Smooth muscle cell of the coronary artery (primary cell): ENCODE measurements at places on chromosomes 7 and 10. TPM values are rescaled to one million over a fixed set of nuclear protein-coding genes. Genes with fewer than 3 reads are reported as not detected.

Gene ARHGAP22
- 28.0 and 63.6 TPM in 2 replicates for total RNA-seq

Gene FZD8
- total RNA-seq = 5.6 and 34.9 TPM in 2 replicates

Gene AKR1C4
- not detected in 2 replicates for total RNA-seq

Gene LAMB1
- 535 and 632 TPM in 2 replicates for total RNA-seq

Gene DCLRE1A
- total RNA-seq = 2.3 and 4.3 TPM in 2 replicates

Gene FAM25A
- not detected in 2 replicates for total RNA-seq

Gene EVX1
- not detected in 2 replicates for total RNA-seq

Gene TMEM26
- total RNA-seq = 0.35 and 0.60 TPM in 2 replicates

Gene PLOD3
- 58.6 and 97.9 TPM in 2 replicates for total RNA-seq

Gene NPSR1
- not detected in 2 replicates for total RNA-seq

Gene NEBL
- total RNA-seq = 0.12 and 0.90 TPM in 2 replicates

Gene HTRA1
- 98.8 and 348 TPM in 2 replicates for total RNA-seq

Gene HECTD2
- 1.6 and 6.2 TPM in 2 replicates for total RNA-seq

Gene FGL2
- 2.6 and 9.8 TPM in 2 replicates for total RNA-seq

Gene EPHB6
- 1.1 and 9.9 TPM in 2 replicates for total RNA-seq

Gene RBP3
- under 0.01 TPM in 1 of 2 replicates, not detected in the other for total RNA-seq

Gene GALNT17
- total RNA-seq = 0.35 TPM in 1 of 2 replicates, not detected in the other

Gene OR2A42
- under 0.01 TPM in 1 of 2 replicates, not detected in the other for total RNA-seq

Gene FAM221A
- total RNA-seq = 0.30 and 3.0 TPM in 2 replicates

Gene SORCS3
- total RNA-seq = not detected in 2 replicates

Gene ELAPOR2
- total RNA-seq = 5.4 and 117 TPM in 2 replicates

Gene LBX1
- total RNA-seq = not detected in 2 replicates

Gene BAIAP2L1
- 0.82 and 3.5 TPM in 2 replicates for total RNA-seq

Gene NXPH1
- total RNA-seq = not detected in 2 replicates

Gene CALML3
- not detected in 2 replicates for total RNA-seq

Gene IGFBP1
- total RNA-seq = not detected in 2 replicates
